ENCODE measurements at places on chromosomes 2 and 18.

GRCh38 chr2:206240327-206240726, 34.1 kb upstream of the ZDBF2 start:
- no peak for DNase-seq

DNA sequence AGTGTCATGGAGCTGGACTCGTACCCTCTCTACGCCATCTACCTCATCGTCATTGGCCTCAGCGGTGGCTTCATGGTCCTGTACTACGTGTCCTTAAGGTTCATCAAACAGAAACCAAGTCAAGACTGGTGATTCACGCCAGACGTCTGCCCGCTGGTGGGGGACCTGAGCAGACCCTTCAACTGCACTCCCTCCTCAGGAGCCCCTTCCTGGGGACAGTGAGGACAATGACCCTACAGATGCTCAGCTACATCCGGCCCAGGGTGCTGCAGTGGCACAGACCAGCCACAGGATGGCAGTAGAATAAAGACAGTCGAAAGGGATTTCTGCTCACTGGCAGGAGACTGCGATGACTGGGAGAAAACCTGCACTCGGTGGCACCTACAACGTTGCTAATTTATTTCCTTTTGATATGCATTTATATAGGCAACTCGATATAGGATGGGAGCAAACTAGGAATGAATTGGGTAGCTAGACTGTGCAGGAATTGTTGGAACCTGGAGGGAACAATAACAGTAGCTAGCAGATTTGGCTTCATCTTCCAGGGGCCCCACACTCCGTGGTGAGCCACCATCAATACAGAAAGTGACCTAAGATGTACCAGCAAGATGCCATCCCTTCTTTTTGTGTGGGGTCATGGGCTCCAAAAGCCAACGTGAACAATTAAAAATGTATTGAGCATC, 39.2 kb downstream of the ABCG8 start:
- DNase-seq, result peak; percentile 90

- no peak for DNase-seq
These were observed 24.5 kb upstream of the LCLAT1 start for GRCh38 chr2:30422444-30423040.

- DNase-seq, result peak; percentile 35
These were observed 54.5 kb downstream of the SIGLEC15 start for GRCh38 chr18:45879681-45880655.

DNA sequence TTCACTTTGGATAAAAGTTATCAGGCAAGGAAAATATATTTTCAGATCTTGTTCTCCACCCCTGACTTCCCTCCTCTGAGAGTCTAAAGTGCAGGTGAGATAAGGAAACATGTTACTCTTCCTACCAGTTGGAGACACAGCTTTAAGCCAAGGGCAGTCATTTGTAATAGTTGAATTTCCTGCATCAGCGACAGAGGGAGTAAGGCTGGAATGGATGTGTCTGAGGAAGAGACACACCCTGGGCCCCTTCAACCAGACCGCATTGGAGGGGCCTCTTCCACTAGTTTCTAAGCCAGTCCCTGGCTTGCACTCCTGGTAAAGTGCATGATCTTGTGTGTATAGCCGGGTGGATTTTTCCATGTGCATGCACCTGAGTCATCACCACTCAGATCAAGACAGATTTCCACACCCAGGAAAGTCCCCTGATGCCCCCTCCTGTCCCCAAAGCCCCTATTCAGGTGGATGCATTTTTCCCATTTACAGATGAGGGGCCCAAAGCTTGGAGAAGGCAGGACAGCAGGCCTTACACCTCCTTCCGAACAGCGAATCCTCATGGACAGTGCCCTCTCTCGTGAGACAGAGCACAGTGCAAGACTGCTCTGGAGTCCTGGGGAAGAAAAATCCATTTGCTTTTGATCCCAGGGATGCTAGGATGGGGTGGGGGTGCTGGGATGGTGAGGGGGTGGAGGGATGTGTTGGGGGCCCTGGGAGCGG, 66.7 kb upstream of the SH3RF3 start:
- no peak for DNase-seq

GRCh38 chr2:236663287-236664101, 93.9 kb downstream of the ACKR3 start:
- DNase-seq, result no peak

GRCh38 chr2:69830045-69830905, 815 bp downstream of the GMCL1 start:
- peak; percentile 32 for DNase-seq

GRCh38 chr2:116366212-116366611, 1448.3 kb upstream of the DDX18 start:
- no peak for DNase-seq

GRCh38 chr2:55590810-55591440, 26.5 kb downstream of the PPP4R3B start:
- DNase-seq, result no peak

- no peak for DNase-seq
These were observed 71.3 kb downstream of the TNFRSF11A start for GRCh38 chr18:62396381-62396780.

GRCh38 chr18:52069201-52069600, 270.8 kb upstream of the DCC start:
- no peak for DNase-seq

GRCh38 chr18:51988277-51988676, 351.7 kb upstream of the DCC start:
- no peak for DNase-seq

GRCh38 chr18:45828917-45829811, 3.7 kb downstream of the SIGLEC15 start:
- DNase-seq, result no peak

GRCh38 chr2:85785027-85785822, 31.4 kb downstream of the ATOH8 start:
- DNase-seq, result peak; percentile 84

DNA sequence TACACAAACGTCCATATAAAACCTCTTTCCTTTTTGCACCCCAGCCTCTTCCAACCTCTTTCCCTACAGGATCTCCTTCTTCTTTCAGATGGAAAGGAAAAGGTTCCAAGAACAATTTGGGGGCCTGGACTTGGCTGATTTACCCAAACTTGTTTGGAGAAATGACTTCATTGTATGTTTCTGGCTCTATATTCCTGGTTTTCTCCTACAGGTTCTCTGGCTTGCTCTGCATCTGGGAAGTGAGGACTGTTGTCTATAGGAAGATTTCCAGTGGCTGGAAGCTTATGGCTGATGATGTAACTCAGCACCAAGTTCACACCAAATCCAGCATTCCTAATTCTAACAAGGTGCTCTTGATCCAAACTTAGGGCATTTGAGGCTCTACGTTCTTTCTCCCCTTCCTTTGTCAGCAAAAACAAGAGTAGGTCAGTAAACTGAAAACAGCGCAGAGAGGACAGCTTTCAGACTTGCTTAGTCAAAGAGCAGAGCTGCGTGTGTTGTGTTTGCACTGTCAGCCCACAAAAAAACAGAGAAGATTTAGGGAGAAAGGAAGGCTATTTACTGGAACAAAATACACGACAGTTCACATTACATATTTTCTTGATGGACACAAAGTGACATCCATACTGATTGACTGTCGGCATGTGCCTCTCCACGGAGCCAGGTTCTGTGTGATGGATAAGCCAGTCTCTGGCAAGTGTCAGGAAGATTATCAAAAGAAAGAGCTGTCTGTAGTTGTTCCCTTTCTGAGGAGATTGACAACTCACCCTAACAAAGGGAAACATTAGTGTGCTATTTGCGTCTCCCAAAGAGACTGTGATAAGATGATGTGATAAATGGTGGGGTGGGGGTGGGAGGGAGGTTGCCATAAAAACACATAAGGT, 39.7 kb downstream of the CDCA7 start:
- DNase-seq, result no peak

DNA sequence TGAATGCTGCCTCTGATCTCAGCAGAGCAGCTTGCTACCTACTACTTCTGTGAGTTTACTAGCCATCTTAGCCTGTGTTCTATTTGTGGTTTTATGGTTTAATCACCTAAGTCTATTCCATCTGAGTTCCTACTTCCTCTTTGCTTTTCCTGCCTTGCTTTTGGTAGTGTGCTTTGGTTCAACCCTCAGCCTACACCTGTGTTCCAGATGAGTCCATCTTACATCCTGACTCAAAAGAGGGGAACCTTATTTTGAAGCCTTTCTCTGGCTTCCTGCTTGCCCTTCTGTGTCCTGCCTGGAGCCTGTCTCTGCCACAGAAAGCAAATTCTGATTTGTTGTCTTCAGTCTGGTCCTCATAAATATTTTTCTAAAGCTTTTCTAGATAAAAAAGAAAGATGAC, 530.3 kb upstream of the MEX3C start:
- DNase-seq, result no peak

DNA sequence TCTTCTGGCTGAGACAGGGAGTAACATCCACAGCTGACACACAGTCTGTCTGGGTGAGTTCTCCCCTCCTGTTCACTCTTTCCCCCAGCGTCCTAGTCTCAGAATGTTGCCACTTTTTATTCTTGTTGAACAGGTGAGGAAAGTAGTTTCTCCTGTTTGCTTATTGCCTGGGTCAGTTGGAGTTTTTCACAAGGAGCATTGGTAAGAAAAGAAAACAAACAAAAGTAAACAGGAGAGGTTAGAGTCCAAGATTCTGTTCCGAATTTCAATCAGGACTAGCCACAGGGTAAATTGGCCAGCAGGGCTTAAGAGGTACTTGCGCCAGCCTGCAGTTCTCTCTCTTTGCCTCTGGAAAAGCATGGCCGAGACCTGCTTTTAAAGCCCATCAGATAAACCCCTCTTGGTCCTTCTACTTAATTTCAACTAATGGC, 255.0 kb upstream of the EPAS1 start:
- DNase-seq, result no peak

DNA sequence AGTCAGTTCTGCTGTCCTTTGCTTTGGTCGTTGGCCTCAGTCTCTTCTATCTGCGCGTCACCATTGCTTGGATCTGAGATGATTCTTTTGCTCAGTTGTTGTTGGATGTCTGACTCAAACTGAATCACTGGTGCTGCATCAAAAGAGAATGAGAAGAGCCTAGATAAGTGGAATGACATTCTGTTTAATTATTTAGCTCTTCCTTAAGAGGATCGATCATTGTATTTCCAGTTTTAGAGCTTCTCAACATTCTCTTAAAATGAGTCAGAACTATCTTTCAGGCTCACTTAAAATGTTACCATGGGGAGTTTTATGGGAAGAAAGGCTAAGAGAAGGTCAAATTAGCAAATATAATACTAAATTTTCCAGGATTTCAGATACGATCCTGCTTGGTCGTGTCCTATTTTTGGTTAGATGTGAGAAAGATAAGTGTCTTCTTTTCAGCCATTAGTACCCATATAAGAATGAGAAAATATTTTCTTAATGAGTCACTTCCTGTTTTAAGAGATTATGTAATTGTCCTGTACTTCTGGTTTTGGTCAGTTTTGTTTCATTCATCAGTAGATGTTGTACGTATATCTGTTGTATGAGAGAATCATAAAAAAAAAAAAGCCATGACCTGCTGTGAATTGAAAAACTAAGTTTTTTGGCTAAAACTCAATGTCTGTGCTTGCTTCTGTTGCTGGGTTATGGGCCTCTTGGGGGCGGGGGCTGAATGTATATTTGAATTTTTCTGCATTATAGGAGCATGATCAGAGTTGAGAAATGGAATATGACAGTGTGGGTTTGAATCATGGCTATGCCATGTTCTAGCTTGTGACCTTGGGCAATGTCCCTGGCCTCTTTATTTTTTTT, 31.6 kb upstream of the CASP10 start:
- no peak for DNase-seq

DNA sequence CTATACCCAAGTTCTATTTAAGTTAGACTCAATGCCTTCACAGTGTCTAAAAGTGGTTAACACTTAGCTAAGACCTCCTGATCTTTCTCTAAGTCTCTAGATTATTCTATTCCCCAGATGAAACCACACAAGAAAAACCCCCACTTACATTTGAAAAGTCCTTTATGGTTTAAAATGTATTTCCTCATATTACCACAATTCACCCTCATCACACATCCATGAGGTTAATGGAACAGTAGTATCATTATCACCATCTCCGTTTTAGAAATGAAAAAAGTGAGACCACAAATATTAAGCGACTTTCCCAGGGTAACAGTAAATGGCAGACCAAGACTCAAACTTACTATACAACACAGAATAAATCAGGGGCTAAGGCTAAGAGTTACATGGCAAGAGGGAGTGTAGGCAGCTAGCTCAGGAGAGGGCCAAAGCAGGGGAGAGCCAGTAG, 28.6 kb downstream of the EPG5 start:
- no peak for DNase-seq

DNA sequence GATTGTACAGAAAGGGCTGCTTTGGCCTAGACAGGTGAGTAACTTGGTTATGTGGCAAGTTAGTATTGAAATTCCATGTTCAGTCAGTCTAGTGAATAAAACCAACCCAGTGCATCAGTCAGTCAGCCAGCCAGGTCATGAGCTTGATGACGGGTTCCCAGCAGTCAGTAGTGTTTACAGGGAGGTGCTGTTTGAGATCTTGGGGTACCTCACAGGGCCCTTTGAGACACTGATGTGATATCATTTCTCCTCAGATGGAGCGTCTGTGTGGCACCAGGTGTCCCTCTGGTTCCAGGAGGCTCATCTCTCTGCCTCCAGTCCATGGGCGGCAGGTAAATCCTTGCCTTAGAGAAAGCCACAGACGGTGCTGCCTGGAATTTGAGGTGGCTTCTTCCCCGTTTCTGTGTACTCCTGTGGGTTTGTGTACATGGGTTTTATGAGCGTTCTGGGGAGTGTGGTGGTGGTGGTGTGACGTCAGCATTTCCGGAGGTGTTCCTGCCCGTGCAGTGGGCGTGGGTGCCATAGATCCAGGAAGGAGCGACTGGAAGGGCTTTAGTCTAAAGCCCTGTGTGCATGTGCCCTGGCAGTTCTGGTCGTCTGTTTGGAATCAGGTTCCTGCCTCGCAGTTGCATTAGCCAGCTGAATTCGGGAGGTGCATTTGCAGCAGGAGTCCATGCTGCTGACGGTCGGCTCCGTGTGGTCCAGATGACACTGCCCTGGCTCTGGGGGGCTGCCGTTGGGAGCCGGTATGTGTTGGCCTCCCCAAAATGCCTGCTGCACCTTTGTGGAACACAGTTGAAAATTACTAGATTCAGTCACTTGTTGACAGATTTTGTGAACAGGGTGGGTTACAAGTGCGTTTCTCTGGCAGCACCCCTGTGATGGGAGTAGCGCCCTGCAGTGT, 2.1 kb downstream of the CTDP1 start:
- DNase-seq, result peak; percentile 36

- no peak for DNase-seq
These were observed 15.0 kb downstream of the SMAD4 start for GRCh38 chr18:51044928-51045585.

GRCh38 chr2:70181363-70181956, 9.4 kb downstream of the C2orf42 start:
- DNase-seq, result no peak

GRCh38 chr2:150812066-150812465, 324.6 kb upstream of the RND3 start:
- no peak for DNase-seq

GRCh38 chr2:207397917-207398655, 131.7 kb upstream of the CREB1 start:
- DNase-seq, result no peak

DNA sequence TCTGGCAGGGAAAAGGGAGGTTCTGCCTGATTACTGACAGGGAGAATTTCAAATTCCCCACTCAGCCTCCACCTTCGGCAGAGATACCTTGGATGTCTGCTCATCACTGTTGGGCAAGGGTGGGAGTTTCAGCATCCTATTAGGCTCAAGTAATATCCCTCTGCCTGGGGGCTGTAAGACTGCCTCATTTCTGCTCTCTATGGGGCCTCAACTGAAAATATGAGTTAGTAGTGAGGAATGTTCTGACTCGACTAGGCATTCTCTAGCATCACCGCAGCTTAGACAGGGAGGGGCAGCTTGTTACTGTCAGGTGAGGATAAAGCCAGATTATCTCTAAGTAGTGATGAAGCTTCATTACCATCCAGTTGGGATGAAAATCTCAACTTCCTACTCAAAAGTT, 87.7 kb upstream of the LRP1B start:
- no peak for DNase-seq
